ENCODE measurements at places on chromosomes 16 and 17.

- DNase-seq, result no peak
Observed at GRCh38 chr16:49439050-49439449, 65.4 kb downstream of the C16orf78 start.

DNA sequence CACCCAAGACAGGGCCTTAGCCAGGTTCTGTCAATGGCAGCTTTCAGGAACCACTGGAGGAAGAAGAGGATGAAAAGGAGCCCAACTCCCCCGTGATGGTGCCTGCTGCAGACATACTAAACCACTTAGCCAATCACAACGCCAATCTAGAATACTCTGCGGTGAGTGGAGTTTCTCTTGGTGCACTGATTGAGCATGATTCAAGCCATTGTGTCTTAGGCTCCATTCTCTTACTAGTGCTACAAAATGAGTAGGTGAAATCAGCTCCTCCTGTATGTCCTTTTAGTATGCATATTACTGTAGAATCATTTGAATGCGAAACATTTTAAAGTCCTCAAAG lies 1.4 kb downstream of the SETD6 start:
- no peak for DNase-seq

DNA sequence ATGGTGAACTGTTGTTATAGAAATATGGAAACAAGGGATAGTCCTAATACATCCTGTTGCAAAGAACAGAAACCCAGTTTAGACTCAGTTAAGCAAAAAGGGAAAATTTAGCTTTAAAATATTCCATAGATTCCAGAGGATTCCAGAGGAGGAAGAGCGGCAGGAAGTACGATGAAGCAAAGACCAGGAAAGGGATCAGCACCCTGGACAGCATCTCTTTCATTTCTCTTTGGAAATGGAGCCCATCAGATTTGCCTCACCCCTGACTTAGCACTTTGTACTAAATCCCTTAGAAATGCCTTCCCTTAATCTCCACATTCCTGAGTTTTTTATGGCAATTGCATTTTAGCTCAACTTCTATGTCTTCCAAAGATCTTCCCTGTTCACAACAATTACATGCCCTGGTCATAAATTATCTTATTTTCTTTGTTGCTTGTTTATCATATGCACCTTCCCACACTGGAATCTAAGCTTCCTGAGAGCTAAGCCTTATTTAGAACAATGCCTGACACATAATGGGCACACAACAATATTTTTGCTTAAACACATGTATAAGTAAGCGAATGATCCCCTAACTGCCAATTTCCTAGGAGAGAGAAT lies 150.0 kb upstream of the RBFOX1 start:
- no peak for DNase-seq

DNA sequence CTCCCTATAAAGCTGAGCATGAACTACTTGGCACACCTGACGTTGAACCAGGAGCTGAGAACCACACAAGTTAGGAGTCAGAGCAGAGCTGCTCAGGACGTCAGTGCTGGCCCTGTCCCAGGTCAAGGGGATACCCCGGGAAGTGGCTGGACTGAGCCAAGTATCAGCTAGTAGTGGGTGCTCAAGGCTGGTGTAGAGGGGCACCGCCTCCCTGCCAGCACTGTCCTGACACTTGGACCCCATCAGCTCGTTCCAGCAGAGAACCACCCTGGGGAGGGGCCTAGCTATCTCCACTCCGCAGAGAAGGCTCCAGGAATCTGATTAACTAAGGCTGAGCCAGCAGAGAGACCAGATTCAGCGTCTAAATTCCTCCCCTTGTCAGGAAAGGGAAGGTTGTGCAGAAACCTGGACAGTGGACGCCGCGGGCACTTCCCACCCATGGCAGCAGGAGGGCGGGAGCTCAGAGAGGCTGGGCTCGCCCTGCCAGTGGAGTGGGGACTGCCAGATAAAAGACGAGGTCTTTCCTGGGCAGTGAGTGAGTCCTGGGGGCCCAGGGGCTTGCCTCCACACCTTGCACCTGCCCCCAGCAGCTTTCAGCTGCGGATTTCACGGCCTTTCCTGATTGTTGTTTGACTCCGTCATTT lies 21.0 kb downstream of the C16orf90 start:
- DNase-seq, result no peak

GRCh38 chr17:70251706-70252105 lies 82.4 kb downstream of the KCNJ2 start:
- no peak for DNase-seq

- peak; percentile 71 for DNase-seq
Observed at GRCh38 chr16:20385844-20386832, 18.4 kb downstream of the PDILT start.

GRCh38 chr17:51006601-51007000 lies 114.1 kb downstream of the SPAG9 start:
- no peak for DNase-seq

DNA sequence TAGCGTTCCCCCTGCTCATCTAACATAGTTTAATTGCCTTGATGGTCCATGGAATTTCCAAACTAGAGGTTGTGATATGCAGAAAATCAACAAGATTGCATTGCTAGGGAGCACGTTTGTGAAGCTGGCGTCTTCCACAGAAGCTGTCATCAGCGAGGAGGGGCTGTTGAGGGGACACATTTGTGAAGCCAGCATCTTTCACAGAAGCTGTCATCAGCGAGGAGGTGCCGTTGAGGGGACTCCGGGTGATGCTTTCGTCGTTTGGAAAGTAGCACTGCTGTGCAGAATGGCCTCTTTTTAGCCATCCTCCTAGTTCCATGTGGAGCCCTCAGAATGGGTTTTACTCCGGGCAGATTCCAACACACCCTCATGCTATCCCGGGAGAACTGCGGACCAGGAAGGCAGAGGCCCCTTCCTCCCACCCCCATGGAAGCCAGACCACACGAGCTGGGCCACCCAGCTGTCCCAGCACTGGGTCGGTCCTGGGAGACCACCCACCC lies 119.6 kb upstream of the CHMP6 start:
- peak; percentile 69 for DNase-seq

- no peak for DNase-seq
Observed at GRCh38 chr16:83732536-83732935, 75.2 kb upstream of the HSBP1 start.

DNA sequence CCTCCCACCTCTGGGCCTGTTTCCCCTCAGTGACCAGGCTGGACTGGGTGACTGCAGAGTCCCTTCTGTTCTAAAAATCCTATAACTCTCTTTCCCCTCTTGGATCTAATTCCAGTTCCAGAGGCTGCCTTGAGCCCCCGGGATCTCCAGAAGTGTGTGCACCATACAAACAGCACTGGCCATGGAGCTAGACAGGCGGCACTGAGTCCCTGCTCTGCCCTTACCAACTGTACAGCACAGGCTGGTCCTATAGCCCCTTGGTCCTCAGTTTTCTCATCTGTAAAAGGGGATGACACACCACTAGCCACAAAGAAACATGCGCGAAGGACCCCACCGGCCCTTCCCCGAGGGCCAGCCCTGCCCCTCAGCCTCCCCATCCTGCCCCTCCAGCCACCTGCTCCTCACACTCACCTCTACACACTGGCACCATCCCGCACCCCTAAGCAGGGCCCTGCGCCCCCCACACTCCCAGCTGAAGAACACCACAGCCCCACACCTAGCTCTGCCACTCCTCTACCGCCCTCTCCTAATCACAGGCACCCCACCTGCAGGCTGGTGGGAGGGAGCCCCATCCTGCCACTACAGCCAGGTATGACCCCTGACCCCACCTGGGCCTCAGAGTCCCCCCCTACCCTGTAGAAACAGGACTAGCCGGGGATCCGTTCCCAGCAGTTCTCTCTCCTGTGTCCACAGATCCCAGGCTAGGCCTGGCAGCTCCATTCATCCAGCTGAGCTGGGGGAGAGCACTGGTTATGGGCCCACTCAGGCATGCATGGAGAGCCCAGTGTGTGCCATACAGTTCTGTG lies 913 bp upstream of the KRT16 start:
- no peak for DNase-seq

GRCh38 chr16:85125570-85126393 lies 13.5 kb upstream of the CIBAR2 start:
- no peak for DNase-seq

- DNase-seq, result no peak
Observed at GRCh38 chr17:45096141-45096540, 35.0 kb downstream of the NMT1 start.

DNA sequence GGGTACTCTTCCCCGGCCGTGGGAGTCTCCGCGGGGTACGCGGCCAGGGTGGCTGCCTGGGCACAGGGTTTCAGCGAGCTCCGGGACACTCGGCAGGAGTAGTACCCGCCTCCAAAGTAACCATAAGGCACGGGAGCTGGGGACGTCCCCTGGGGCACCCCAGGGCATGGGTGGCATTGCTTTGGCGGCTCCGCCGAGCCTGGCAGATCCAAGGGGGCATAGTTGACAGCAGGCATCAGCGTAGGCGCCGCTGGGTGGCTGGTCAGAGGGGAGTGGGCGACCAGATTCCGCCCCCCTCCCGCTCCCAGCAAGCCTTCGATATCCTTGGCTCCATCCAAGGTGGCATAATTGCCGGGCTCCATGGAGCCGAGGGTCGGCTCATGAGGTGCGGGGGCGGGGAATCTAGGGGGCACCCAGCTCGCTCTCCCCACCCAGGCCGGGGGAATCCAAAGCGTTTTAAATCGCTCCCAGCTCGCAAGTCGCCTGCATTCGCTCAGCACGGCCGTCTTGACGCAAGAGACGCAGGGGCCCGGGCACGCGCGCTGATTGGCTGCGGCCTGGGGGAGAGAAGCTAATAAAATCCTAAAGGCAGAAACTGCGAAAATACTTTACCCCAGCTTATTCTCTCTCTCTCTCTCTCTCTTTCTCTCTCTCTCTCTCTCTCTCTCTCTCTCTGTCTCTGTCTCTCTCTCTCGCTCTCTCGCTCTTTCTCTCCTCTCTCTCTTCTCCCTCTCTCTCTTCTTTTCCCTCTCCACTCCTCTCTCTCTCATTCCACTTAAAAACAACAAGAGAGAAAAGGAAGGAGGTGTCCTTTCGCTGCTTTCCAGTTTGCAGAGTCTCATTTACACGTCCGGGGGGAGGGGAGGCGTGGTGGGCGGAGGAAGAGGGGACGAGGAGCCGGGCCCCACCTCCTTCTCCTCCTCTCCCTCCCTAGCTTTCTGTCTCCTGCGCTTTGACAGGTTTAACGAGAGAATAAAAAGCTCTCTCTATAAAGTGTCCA lies at the start of gene HOXB13:
TSS of gene HOXB13 (minus strand) at position 519 of the 1,000 bp plus-strand sequence. CDS start at position 362, 157 bp downstream.
- DNase-seq, result no peak

- DNase-seq, result no peak
Observed at GRCh38 chr17:81291662-81292061, 3.4 kb downstream of the SLC38A10 start.
